ENCODE measurements at places on chromosomes 7 and 10.
A peak's percentile ranks its signal among the peaks of the same experiment; 100 is the strongest.

- DNase-seq, result no peak
These were observed 663.2 kb downstream of the PARD3 start for GRCh38 chr10:34151931-34152330.

GRCh38 chr10:75861582-75861981 is 430.2 kb downstream of the LRMDA start:
- DNase-seq, result no peak

DNA sequence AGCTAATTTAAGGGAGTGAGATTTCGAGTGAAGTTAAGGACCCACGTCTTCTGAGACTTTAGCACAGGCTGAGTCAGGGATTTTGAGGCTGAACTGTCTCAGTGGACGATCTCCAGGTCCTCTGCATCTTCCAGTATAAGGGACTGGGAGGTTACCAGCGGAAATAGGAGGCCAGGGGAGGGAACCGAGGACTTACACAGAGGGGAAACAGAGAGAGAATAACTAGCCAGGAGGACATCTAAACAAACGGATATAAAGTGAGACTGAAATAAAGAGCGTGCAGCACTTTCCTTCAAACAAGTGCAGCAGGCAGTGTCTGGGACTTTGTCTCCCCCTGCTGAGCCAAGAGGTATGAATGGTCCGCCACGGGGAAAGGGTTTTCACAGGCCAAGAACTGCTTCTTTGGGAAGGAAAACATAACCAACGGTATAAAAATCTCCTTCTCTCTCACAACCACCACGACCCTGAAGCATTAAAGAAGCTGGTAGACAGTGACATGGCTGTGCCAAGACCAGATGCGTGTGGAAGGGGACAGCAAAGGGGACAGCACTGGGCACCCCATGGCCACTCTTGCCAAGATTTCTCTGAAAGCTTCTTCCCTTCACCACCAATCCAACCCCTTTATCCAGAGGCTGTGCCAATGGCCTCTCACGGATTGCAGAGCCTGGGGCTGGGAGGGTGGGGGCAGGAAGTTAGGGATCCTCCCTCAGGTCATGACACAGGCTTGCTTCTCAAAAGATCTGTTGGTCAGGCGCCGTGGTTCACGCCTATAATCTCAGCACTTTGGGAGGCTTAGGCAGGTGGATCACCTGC is 72.0 kb downstream of the SLC37A3 start:
- DNase-seq, result peak; percentile 21

DNA sequence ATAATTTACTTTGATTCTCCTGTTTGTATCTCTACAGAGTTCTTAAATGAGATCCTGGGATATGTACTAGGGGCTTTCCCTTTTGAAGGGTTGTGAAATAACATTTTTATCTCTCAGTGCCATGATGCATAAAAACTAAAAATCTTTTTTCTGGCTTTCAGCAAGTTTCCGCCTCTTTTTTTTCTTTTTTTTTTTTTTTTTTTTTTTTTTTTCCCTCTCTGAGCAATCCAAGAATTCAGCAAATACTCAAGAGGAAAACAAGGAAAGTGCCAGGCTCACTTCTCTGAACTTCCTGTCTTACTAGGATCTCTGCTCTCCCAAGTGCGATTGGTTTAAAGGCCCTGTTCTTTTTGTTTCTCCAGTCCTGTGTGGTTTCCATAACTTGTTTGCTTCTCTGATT is 79.9 kb downstream of the HYCC1 start:
- no peak for DNase-seq

DNA sequence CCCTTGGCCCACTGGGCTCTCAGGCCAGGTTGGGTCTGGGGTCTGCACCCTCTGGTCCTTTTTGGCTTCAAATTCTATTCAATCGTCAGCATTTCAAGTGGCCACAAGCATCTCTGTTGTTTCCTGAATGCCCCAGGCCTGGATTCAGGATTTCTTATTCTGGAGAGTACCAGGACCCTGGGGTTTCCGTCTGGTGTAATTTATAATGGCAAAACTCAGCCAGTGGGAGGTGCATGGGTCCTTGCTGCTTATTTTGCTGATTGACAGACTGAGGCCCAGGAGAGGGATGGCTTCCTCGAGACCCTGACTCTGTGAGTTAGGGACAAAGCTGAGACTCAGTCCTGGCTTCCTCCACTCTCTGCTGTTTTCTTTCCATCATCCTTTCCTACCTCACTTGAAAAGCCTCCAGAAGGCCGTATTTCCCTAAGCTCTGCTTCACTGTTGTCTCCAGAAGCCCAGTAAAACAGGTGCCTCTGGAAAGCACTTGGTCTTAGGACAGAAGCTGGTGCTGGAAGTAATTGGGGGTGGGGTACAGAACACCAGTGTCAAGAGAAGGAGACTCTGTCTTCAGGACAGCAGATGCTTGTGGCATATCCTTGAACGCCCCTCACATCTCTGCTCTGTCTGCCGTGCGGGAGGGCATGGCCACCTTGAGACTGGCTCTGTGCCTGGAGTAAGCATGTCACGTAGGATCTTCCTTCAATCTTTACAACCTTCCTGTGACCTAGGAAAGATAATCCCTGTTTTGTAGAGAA is 39.4 kb upstream of the SH2D4B start:
- no peak for DNase-seq

- no peak for DNase-seq
These were observed 587.5 kb upstream of the IGFBP3 start for GRCh38 chr7:46508583-46508982.

- no peak for DNase-seq
These were observed 13.9 kb downstream of the ATP6V1F start for GRCh38 chr7:128876586-128876977.
